ENCODE measurements at places on chromosomes 5 and 9.

DNA sequence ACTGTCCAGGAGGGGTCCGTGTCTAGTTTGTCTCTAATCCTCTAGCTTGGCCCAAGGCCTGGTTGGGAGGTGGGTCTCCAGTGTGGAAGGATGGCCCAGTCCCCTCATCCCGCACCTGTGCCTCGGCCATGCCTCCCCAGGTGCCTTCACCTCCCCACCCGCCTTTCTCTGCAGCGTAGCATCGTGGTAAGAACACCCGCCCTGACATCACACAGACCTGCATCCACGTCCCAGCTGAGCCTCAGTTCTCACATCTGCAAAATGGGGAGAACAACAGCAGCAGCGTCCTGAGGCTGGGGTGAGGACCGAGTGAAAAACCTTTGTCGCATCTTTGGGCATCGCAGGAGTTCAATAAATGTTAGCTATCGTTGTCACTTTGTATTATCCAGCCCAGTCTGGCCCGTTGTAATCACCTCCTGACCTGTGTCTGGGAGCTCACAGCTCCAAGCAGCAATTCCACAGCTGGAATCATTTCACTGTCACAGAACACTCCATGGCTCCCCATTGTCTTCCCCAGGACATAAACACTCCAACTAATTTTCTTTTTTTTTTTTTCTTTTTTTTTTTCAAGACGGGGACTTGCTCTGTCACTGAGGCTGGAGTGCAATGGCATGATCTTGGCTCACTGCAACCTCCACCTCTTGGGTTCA is 181.2 kb upstream of the IER5L start:
- no peak for DNase-seq

GRCh38 chr9:96501633-96502538 is 51.9 kb downstream of the HABP4 start:
- DNase-seq, result no peak

- DNase-seq, result no peak
Measured at GRCh38 chr5:10366310-10367272, 13.1 kb downstream of the MARCHF6 start.

GRCh38 chr5:94998670-94999069 is 286.2 kb downstream of the MCTP1 start:
- no peak for DNase-seq

DNA sequence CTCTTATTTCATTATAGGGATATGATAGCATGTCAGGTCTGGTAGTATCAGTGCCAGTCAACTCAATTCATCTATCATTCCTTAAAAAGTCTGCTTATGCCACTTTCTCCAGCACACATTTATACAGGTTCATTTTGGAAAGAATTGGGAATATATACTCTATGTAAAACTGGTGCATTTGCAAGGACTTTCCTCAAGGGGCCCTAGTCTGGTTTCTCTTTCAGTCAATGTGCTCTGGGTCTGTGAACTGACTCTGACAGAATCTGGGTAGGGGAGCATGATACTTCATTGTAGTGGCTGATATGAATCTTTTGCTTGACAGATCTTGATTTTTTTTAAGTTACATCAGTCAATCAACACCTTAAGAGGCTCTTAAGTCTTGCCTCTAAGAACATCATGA is 313.9 kb downstream of the HTR1A start:
- DNase-seq, result no peak

GRCh38 chr5:180367300-180367699 is 14.2 kb upstream of the GFPT2 start:
- DNase-seq, result no peak

- DNase-seq, result no peak
Measured at GRCh38 chr5:119451561-119451960, 736 bp upstream of the HSD17B4 start.

DNA sequence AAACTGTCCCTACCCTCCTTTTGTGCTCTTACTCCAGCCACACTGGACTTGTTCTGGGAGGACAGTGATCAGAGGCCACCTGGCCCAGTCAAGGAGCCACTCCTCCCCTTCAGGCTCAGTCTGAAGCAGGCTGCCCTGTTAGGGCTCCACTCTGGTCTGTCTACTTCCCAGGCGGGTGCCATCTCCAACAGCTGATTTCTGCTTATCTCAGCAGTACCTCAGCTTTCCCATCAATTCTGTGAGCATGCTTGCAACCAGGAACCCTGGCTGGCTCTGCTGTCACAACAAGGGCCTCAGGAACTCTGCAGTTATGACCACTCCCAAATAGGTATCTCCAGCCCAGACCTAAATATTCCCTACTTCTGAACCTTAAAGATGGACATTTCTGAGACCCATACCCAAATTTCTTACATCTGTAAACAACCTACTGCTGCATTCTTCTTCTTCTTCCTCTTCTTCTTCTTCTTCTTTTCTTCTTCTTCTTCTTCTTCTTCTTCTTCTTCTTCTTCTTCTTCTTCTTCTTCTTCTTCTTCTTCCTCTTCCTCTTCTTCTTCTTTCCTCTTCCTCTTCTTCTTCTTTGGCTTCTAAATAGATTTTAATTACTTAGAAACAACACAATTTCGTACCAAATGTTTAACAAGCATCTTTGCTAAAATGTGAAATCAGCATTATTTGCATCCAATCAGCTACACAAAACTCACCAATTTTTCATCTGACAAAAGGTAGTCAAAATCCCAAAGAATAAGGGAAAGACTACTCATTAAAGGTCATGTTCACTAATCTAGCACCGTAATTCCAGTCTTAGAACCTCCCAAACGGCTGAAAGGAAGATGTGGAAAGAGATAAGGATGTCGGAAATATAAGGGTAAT is 13.6 kb upstream of the SLC22A4 start:
- no peak for DNase-seq

GRCh38 chr9:36928670-36929349 is 105.3 kb downstream of the PAX5 start:
- DNase-seq, result no peak

DNA sequence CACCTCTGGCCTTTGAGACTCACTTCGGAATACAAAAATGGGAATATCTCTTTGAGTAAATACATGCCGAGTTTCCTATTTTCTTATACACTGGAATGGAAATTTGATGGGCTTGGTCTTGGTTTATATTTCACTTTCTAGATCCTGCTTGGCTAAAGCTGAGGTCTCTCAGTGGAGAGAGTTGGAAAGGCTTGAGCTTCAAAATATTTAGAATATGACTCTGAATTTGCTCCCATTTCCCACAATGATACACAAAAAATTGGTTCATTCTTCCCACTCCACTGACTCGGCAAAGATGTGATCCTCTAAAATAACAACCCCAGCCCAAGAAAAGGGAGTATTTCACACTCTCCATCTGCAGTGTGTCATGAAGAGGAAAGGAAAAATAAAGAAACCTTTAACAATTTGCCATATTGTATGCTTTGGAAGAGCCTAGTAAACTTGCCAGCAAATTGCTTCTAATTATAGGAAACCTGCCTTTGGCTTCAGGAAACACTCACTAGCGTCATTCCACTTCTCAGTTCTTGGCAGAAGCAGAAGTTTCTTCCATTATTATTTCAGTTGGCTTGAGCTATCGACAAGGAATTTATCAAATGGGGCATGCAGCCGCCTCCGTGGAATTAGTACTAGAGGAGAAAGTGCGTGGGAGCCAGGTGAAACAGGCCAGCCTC is 302.9 kb downstream of the NSG2 start:
- no peak for DNase-seq

DNA sequence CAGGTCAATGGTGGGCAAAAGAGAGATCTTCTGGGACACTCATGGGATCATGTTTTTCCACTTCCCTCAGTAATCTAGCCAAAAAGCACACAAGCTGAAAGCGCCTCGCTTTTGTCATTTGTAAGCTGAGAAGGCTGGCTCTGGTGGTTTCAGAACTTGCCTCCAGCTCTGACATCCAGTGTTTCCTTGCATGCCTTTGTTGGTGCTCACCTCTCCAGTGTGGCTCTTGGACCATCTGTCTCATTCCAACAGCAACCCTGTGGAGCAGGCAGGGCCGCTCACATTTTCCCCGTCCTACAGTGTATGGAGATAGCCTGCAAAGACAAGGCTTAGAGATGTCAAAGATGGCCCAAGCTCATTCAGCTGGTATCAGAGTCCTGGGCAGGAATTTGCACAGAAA is 160.8 kb upstream of the KLF4 start:
- no peak for DNase-seq

DNA sequence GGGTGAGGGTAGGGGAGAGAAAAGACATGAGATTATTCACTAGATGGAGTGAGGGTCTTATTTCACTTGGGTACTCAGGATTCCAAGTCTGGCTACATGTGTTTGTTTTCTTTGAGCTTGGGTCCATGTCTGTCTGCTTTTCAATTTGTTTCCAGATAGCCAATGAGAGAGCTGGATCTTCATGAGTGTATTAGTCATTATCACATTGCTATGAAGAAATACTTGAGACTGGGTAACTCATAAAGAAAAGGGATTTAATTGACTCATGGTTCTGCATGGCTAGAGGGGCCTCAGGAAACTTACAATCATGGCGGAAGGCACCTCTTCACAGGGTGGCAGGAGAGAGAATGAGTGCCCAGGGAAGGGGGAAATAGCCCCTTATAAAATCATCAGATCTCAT is 196.8 kb upstream of the TRIM32 start:
- no peak for DNase-seq

GRCh38 chr9:588981-589380 is 252.5 kb upstream of the DMRT1 start:
- no peak for DNase-seq

GRCh38 chr5:139486201-139486600 is 3.6 kb upstream of the STING1 start:
- DNase-seq, result no peak

- no peak for DNase-seq
Measured at GRCh38 chr5:132059696-132060500, 557 bp upstream of the IL3 start.

GRCh38 chr9:128082151-128082550 is 14.1 kb downstream of the SLC25A25 start:
- DNase-seq, result no peak

DNA sequence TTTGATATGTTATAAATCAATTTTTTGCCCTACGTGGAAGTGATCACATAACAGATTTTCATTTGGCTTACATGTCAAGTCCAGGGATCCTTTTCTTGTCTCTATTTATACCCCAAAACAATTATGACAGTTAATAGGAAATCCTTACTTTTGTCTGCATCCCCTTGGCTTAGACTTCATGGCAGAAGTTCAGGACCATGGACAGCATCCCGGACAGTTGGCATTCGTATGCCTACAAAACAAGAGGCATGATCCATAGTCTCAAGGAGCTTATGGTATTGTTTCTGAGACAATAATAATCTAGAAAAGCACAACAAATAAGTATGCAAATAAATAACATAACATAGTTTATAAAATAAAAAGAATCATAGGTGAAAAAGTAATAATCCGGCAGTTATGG is 214.3 kb upstream of the GRIA1 start:
- DNase-seq, result no peak

- no peak for DNase-seq
Measured at GRCh38 chr5:177595026-177595585, 3.1 kb downstream of the TMED9 start.

GRCh38 chr9:124054582-124055227 is 43.1 kb downstream of the LHX2 start:
- no peak for DNase-seq

DNA sequence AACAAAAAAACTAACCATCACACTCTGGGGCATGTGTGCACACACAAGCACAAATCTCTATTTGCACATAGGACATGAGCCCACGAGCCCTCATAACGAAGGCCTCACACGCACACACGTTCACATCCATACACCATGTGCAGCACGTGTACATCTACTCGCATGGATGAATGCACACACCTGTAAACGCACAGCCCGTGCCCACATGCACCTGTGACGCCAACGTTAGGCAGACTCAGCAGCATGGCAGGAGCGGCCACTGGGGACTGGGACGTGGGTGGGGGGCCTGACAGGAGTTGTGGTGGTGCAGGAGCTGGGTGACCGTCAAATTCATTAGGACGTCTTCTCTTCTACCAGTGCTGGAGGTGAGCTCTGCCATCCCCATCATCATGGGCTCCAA is 3.2 kb downstream of the SLC34A1 start:
- DNase-seq, result no peak

DNA sequence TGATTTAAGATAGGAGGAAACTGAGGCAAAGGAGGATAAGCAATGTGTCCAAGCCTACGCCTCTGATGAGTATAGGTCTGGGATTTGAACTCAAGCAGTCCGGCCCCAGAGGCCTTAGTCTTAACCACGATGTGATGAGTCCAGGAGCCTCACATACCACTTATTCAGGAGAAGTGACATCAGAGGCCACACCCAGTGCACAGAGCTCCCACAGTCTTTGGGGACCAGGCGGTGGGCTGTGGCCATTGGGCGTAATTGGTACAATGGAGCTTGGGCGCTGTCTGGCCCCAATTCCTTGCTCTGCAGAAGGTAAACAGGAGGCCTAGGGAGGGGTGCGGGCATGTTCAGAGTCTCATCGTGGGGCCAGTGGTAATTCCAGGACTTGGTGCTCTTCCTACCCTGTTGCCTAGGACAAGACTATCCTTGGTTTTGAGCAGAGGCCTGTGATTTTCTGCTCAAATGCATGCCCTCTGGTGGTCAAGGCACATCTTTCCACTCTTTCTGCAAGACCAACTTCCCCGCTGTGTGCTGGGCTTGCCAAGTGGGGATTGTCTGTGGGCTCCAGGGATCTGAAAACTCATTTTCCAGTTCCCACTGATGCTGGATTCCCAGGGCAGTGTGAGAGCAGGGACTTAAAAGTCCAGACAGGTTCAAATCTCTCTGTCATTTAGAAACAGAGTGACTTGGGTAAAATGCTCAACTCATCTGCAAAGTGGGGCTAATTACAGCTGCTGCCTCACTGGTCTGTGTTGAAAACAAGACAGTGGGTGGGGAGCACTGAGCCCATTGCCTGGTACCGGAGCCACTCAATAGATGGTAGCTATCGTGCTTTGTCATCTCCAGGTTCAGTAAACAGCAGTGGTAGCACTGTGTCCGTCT is 15.8 kb downstream of the NDST1 start:
- no peak for DNase-seq

DNA sequence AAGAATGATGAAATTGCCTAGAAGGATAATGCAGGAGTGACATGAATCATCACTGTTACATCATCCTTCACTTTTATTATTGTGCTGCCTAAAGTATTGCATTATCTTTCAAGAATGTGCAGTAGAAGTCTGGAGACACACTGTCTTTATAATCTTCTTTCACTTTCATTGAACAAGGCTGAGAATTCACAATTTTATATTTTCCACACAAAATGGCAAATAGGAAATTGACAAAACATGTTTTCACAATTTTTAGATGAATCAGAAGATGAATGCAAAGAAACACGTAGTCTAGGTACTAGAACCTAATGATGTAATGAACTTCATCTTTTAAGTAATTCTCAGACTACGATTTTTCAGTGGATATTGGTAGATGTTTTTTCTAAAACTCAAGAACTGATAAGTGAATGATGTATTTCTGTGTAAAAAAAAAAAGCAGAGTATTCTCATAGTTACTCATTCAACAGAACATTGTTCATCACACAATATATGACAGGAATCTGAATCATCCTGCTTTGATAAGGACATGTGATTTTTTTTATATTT is 131.5 kb upstream of the GRHPR start:
- DNase-seq, result no peak

GRCh38 chr9:15115041-15115440 is 192.0 kb downstream of the TTC39B start:
- DNase-seq, result no peak

- DNase-seq, result peak; percentile 19
Measured at GRCh38 chr5:170638454-170639220, 134.8 kb downstream of the KCNIP1 start.
